ENCODE measurements at places on chromosomes 16 and 17.
A peak's percentile ranks its signal among the peaks of the same experiment; 100 is the strongest.

- no peak for DNase-seq
These were observed 360.0 kb upstream of the CDH5 start for GRCh38 chr16:66006485-66006884.

DNA sequence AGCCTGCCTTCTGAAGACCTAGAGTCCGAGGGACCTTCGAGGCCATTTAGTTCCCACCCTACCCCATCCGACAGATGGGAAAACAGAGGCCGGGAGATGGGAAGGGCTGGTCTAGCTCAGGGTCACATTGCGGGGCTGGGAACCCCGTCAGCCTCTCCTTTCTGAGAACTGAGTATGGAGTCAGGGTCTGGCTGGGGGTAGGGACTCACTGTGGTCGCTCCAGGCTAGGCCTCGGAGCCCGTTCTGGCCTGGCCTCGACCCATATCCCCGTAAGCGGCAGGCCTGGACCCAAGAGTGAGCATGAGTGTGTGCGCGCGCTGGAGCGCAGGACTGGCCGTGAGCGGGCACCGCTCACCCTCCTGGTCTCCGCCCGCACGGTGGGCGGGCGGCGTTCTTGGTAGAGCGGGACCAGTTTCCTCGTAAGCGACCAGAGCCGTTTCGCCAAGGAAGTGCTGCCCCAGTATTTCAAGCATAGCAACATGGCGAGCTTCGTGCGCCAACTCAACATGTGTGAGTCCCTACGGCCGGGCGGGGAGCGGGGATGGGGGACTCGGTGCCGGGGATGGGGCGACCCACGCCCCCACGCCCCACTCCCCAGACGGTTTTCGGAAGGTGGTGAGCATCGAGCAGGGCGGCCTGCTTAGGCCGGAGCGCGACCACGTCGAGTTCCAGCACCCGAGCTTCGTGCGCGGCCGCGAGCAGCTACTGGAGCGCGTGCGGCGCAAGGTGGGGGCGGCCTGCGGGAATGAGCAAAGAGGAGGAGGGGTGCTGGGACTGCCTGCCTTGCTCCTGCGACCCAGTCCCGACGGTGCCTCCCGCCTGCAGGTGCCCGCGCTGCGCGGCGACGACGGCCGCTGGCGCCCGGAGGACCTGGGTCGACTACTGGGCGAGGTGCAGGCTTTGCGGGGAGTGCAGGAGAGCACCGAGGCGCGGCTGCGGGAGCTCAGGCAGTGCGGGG lies 855 bp downstream of the HSF4 start:
- no peak for DNase-seq

DNA sequence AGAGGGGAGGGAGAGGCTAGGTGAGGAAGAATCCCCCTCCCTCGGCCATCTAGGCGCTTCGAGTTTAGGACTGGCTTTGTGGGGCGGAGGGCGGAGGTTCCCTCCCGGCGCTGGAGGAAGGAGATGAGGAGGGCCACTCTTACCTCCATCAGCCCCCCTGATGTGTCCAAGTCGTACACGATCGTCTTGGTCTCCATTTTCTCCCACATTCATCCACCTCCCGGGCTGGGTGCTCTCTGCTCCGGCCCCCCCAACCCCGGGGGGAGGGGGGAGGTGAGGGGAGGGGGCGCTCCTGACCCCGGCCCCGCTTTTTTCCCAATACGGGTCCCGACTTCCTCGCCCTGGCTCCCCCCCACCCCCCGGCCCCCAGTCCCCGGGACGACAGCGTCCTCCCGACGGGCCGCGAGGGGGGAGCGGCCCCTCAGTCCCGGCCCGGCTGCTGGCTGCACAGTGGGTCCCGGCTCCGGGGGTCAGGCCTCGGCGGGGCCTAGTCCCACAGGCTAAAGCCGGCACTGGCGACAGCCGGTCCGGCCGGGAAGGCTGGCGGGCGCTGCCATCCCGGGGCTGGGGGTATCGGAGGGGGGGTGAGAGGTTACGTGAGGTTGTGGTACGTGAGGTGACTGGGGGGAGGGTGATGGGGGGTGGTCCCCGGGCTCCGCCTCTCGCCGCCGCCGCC lies 428 bp downstream of the PHF12 start:
- no peak for DNase-seq

GRCh38 chr17:9371019-9371418 lies 204.6 kb downstream of the STX8 start:
- no peak for DNase-seq

DNA sequence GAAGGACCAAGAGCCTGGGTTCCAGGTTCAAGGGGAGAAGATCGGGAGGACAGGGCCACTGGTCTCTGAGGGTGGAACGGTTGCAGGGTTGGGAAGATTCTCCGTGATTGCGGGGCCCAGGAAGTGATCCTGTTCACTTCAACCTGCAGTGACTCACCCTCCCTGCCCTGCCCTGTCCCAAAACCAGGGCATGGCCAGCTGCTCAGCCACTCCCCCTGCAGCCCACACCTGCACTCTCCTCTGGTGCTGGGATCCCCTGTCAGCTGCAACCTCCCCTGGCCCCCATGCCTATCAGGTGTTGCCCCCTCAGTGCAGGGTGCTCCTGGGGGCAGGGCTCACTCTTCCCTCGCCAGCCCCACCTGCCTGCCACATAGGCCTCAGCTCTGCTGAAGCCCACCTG lies 1.1 kb downstream of the RUNDC3A start:
- no peak for DNase-seq

- no peak for DNase-seq
These were observed 103.4 kb downstream of the IRF8 start for GRCh38 chr16:86002178-86002900.

- peak; percentile 9 for DNase-seq
These were observed 39.2 kb downstream of the FTO start for GRCh38 chr16:53743149-53743566.

DNA sequence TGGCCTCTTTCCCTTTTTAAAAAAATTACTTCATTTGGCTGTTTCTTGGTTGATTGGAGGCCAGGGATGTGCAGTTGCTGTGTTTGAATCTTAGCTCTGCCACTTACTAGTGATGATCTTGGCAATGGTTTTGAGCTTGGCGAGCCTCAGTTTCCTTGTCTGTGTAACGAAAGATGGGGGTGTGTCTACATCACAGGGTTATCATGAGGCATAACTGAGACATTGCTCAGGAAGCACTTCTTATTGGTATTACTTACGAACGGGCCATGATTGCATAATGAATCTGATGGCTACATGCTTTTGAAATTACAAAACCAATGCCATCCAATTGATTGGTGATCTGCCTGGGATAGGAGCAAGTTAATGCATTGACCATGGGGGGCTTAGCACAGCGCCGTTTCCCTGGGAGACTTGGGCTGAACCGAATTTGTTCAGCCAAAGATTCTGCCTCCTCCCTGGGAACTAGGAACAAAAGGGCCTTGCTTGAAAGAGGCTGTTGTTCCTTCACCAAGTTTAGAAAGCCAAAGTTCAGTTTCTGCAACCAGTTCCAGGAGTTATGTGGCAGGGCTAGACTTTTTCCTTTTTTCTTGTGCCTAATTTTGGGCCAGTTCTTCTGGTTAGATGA lies 21.9 kb downstream of the CMIP start:
- DNase-seq = no peak

DNA sequence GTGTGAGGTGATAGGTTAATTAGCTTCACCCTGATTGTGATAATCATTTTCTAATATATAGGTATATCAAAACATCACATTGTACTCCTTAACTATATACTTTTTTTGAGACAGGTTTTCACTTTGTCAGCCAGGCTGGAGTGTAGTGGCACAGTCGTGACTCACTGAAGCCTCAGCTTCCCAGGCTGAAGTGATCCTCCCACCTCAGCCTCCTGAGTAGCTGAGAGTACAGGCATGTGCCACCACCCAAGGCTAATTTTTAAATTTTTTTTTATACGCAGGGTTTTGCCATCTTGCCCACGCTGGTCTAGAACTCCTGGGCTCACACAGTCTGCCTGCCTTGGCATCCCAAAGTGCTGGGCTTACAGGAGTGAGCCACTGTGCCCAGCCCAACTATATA lies 455.3 kb upstream of the MAF start:
- DNase-seq = no peak

DNA sequence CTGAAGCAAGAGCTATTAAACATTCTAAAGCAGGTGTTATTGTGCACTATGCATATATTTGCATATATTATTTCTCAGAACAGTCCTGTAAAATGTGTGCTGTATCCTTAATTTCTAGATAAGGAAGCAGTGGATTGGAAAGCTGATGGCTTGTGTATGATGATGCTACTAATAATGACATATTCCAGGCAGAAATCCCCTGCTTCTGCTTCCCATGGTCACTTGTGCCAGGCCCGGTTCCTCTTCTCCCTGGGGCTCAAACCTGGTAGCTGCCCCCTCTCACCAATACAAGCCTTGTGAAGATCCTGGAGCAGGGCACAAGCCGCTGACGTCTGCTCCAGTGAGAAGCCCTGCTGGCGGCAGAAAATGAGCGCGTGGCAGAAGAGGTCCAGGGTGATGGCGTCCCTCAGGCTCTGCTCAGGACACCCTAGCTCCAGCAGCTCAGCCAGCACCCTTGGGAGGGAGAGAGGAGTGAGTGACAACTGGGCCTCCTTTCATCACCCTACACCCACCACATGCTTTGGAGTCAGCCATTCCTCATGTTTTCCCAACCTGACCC lies 1.8 kb downstream of the CFAP119 start:
- DNase-seq = no peak

- no peak for DNase-seq
These were observed 3.1 kb downstream of the GSG1L2 start for GRCh38 chr17:9818760-9819159.

DNA sequence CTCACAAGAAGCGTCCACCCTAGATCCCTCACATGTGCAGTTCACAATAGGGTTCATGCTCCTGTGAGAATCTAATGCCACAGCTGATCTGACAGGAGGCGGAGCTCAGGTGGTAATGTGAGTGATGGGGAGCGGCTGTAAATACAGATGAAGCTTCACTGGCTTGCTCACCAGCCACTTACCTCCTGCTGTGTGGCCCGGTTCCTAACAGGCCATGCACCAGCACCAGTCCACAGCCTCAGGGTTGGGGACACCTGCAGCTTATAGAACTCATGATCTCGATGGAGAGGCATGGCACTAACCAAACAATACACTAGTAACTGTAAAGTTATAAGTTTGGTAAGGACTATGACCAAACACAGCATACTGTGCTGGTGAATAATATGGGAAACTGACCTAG lies 368.0 kb upstream of the CDH5 start:
- no peak for DNase-seq

GRCh38 chr16:81148277-81148676 lies 52.1 kb upstream of the GCSH start:
- DNase-seq = no peak

DNA sequence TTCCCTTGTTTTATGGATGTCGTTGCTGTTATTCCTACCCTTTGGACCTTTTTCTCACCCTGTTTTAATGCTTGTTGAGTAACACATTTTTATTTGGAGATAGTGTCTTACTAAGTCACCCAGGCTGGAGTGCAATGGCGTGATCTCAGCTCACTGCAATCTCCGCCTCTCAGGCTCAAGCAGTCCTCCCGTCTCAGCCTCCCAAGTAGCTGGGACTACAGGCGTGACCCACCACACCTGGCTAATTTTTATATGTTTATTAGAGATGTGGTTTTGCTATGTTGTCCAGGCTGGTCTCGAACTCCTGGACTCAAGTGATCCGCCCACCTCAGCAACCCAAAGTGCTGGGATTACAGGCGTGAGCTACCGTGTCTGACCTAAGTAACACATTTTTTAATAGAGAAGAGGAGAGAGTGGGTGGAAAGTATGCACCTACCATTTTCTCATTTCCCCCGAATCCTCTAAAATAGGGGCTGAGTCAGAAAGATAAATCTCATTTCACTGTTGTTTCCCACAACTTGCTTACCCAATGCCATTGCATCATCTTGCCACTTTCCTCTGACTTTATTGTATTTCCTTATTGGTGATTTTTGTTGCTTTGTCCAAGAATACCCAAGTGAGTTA lies 7.0 kb downstream of the DHX40 start:
- no peak for DNase-seq

DNA sequence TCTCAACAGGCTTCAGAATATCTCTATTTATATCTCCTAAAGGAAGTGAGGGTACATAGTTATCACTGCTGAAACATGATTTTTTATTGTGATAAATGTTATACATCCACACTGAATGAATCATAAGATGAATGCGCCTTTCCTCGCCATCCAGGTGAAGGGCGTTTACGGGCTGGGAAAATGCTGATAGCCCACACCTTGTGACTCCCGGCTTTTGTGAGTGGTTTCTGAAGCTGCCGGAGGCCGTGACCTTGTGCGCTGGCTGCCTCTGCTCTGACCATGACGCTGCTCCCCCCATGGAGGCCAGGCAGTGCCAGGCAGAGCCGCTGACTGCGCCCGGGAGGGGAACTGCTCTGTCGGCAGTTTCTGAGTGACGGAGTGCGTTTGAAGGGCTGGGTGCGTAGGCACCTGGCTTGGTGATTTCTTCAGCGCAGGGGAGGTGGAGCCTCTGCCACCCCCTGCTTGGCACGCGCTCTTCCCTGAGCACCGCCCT lies 97.2 kb downstream of the RAP1GAP2 start:
- DNase-seq = no peak

DNA sequence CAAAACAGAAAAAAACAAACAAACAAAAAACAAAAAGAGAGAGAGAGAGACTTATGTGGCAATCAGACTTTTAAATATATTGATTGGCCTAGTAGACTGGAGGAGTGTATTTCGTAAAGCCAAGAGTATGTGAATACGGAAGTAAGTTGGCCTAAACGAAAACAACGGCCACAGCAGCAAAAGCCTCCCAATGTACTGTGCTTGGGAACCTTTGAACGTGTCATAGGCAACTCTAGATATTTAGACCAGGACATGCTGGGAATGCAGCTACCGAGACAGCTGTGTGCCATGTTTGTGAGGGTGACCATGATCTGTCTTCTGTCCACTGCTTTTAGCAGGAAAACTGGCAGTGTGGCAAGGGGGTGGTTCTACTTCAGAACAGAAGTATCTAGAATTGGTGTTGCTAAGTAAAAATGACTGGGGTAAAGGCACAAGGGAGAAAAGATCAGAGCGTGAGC lies 7.4 kb downstream of the MAF start:
- DNase-seq = no peak

DNA sequence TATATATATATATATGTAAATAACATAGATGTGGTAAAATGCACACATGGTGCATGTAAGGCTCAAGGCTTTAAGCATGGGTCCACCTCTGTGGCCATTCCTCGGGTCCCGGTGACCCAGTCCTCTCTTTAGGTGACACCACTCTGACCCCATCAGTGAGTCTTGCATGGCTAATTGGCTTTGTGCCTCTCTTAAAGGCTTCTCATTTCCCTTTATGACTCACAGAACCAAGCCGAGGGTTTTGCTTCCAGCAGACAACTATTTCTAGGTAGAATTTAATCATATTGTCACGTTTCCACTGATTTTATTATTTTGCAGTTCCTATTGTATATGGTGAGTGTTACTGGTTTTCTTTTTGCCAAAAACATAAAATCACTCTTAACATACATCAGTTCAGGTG lies 59.7 kb downstream of the PLCG2 start:
- DNase-seq = no peak

GRCh38 chr16:89449726-89450335 lies 40.5 kb downstream of the ANKRD11 start:
- DNase-seq = no peak
